ENCODE measurements at places on chromosomes 13 and 19.

GRCh38 chr19:8146877-8147581 lies 2.4 kb downstream of the FBN3 start:
- DNase-seq = no peak

- DNase-seq = no peak
These were observed 105.1 kb downstream of the NUFIP1 start for GRCh38 chr13:44884076-44884729.

DNA sequence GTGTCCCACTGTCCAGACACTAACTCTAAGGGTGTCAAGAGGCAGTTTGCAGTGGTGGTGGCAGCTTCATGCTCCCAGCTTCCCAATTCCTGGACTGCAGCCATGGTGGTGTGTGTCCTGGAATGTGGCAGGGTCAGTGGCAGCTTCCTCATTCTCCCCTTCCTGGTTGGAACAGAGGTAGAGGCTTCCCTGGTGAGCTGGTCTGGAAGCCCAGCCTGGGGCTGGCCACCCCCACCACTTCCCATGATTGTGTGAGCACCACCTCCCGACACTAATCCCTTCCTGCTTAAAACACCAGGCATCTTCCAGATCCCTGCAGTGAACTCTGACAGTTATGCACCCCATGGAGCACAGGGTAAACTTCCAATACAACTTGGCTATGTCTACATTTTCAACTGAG lies 134.9 kb downstream of the RAP2A start:
- no peak for DNase-seq

GRCh38 chr19:7191946-7192691 lies 102.1 kb downstream of the INSR start:
- DNase-seq = no peak

GRCh38 chr19:13190781-13191540 lies 40.8 kb downstream of the IER2 start:
- no peak for DNase-seq

GRCh38 chr13:75636436-75637180 lies 478 bp downstream of the LMO7 start:
- DNase-seq = no peak

DNA sequence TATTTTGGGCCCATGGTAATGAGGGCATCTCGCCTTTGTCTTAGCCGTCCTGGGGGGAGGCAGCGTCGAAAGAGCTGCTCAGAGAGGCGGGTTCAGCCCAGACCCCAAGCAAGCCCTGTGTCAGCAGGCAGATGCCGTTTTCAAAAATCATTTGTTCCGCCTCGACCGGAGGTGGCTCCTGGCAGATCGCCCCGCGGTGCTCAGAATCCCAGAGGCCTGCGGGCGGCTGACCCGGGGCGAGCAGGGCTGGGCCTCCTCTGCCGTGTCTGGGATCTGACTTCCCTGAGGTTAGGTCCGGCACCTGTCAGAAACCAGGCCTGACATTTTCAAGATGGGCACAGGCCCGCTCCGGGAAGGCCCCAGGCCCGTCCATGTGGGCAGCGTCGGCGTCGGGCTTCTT lies 36.1 kb downstream of the CRTC1 start:
- DNase-seq = no peak
